Glutamatergic neuron (in vitro differentiated cells): ENCODE measurements at places on chromosomes 13 and 19. TPM values are rescaled to one million over a fixed set of nuclear protein-coding genes. Genes with fewer than 3 reads are reported as not detected.

The ANKLE1 gene
- 9.3 TPM for total RNA-seq

The PLPPR3 gene
- total RNA-seq = 392 TPM

The ZNF625 gene
- total RNA-seq = 25.1 TPM

The PRSS57 gene
- total RNA-seq = 0.78 TPM

The IL12RB1 gene
- not detected for total RNA-seq

The ERICH4 gene
- not detected for total RNA-seq

The ZNF382 gene
- 77.1 TPM for total RNA-seq

The RUBCNL gene
- total RNA-seq = 1.9 TPM

The FCGBP gene
- total RNA-seq = 0.49 TPM

The ZNF541 gene
- total RNA-seq = not detected

The HIPK4 gene
- not detected for total RNA-seq
